Inflammatory macrophage treated with lipopolysaccharide for 1 hour (primary cell): ENCODE measurements at places on chromosomes 2 and 18.

GRCh38 chr2:202060218-202060617 lies 12.8 kb upstream of the KIAA2012 start:
- DNase-seq: no peak

GRCh38 chr2:145854039-145854755 lies 1334.3 kb upstream of the ZEB2 start:
- DNase-seq: no peak

- DNase-seq: no peak
Measured at GRCh38 chr18:6666012-6666685, 63.4 kb upstream of the ARHGAP28 start.

DNA sequence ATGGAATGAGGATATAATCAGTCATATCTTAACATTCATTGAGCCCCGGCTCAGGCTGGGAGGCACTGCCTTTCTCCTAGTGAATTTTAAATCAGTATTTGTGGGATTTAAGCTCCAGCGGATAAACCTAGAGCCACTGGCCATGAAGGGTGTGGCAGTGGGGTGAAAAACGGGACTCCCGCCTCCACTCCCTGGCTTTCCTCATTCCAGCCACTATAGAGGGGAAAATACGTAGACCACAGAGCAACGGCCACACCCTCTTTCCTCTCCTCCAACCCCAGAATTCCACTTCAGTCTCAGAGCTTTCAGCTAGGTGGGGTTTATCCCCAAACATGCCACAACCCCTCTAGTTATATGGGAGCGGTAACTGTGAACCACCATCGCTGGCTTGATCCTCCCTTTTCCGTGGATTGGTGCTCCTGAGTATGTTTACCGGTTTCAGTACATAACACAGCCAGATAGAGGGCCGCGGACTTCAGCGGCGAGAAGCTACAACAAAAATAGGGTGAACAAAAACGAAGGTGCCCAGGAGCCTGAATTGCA lies 70.6 kb upstream of the ITGB6 start:
- DNase-seq: no peak

DNA sequence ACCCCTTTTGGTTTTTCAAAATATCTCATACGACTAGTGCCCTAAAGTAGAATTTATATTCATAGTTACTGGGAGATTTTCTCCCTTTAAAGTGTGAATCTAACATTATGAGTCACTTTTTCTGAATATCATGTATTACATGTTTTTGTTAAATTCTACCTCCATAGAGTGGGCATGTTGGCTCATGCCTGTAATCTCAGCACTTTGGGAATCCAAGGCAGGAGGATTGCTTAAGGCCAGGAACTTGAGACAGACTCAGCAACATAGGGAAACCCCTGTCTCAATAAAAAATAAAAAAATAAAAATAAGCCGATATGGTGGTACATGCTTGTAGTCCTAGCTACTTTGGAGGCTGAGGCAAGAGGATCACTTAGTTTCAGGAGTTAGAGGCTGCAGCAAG lies 45.3 kb upstream of the UNC80 start:
- no peak for DNase-seq

- DNase-seq: no peak
Measured at GRCh38 chr2:212898011-212898410, 253.4 kb downstream of the IKZF2 start.

DNA sequence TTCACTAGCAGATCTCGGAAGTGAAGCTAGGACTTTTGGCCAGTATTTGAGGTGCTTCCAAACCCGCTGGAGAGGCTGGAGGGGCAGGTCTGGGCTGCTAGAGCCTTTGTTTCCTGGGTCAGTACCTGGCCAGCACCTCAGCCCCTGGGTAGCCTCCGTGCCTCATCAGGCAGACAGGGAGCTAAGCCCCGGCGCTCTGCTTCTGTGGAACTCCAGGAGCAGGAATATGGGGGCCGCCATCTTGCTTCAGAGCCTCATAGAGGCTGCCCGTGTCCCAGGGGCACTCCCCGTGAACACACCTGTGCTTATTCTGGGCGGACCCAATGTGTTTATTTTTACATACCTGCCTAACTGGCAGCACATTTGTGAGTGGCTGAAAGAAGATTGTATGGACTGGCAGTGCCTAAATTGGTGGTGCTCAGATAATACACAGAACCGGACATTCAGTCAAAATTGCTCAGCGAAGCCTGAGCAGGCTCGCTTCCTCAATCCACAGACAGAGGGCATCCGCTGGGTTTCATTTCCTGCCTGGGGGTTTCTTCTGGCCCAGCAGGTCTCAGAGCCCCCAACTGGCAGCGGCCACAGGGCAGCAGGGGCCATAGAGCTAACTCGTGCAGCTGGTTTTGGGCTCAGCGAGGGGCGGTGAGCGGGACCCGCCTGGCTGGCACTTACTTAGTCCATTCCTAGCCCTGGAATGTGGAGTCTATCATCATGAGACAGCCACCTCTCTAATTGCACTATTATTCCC lies 176.8 kb upstream of the ALKAL2 start:
- DNase-seq: no peak

GRCh38 chr2:196504788-196505187 lies 134.7 kb upstream of the CCDC150 start:
- DNase-seq: no peak

- DNase-seq: no peak
Measured at GRCh38 chr2:221225752-221226151, 346.4 kb downstream of the EPHA4 start.

GRCh38 chr18:68922392-68922791 lies 124.5 kb downstream of the CCDC102B start:
- no peak for DNase-seq

GRCh38 chr2:11553661-11554398 lies 20.0 kb downstream of the GREB1 start:
- DNase-seq: peak; percentile 45

GRCh38 chr2:156379071-156379470 lies 46.5 kb upstream of the NR4A2 start:
- peak; percentile 67 for DNase-seq

- DNase-seq: no peak
Measured at GRCh38 chr2:31674446-31674845, 93.7 kb upstream of the SRD5A2 start.

- no peak for DNase-seq
Measured at GRCh38 chr18:77658299-77658662, 408.6 kb downstream of the GALR1 start.

DNA sequence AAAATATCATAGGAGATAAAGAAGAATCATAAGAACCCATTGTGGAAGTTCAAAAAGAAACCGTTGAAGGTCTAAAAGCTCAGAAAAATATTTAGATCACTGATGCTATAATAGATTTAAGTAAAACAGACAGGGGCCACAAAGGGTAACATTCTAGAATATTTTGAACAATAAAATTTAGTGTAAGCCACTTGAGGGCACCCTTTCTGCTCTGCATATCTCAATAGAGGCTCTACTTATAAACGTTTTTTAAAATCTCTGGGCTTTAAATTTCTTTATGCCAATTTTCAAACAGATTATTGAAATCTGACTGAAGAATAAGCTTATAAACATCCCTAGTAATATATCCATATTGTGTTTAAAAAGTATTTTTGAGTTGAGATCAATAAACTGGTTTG lies 57.6 kb upstream of the IL1RL1 start:
- peak; percentile 35 for DNase-seq
